ENCODE measurements at places on chromosomes 4 and X.

GRCh38 chrX:104566681-104567501 lies 892 bp downstream of the IL1RAPL2 start:
- DNase-seq, result no peak

DNA sequence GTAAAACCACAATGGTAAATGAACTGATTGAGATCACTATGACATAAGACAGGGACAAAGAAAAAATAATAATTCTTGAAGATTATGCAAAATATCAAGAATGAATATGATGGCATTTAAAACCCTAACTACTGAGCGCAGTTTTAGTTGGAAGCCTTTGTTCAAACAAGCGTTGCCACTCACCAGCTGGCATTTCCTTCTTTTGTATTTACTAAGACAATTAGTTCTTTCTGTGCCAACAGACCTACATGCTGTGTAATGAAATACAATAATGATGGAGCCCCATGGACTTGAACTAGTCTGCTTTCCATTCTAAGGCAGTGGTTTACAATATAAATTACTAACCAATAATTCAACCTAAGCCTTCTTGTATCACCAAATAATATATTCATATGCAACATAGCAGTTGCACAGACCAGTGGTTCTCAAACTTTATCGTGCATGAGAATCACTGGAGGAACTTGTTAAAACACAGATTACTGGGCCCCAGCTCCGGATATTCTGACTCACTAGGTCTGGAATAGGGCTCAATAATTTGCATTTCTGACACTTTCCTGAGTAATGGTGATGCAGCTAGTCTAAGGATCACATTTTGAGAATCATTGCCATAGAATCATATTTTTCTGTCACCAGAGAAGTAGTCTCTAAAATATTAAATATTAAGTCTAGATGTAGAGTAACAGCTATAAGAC lies 196.4 kb upstream of the MAGEB18 start:
- DNase-seq, result no peak

- no peak for DNase-seq
Observed at GRCh38 chrX:108186811-108187210, 95.2 kb downstream of the ATG4A start.

- DNase-seq, result peak; percentile 88
Observed at GRCh38 chrX:93673056-93673868, at the start of gene NAP1L3. TSS of gene NAP1L3 (minus strand) at chrX:93673578. CDS start at chrX:93673304, 274 bp downstream.

- no peak for DNase-seq
Observed at GRCh38 chr4:173793937-173794510, 264.0 kb upstream of the HAND2 start.

DNA sequence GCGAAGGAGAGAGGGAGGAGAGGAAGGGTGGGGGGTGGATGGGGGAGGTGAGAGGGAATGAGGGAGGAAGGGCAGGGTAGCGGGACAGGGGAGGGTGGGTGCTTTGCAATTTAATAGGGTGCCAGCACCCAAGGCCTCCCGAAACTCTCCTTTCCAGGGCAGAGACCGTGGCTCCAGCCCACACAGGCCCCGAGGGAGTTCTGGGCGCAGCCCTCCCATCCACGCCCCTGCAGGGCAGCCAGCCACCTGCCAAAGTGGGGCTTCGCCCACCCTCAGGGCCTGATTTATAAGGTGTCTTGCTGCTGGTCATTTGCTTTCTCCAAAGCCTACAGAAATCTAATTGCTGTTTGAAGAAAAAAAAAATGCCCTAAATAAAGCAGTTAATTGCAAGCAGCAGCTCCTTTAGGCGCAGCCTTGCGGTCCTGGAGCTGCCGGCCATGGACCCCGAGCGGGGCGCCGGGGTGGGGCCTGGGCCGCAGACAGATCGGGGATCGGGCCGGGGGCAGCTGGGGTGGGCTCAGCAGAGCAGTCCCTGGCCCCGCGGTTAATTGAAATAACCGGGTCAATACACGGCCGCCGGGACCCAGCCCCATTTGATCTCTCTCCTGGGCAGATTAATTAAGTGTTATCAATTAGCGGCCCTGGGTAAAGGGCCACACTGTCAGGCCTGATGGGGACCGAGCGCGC lies 106.0 kb upstream of the NKX1-1 start:
- no peak for DNase-seq

- DNase-seq, result peak; percentile 85
Observed at GRCh38 chr4:185811509-185812364, at the start of gene SORBS2. TSS of gene SORBS2 (minus strand) at chr4:185812194. CDS start at chr4:185690571, 121,623 bp downstream.

GRCh38 chrX:104310090-104310489 lies 55.4 kb upstream of the ESX1 start:
- DNase-seq, result no peak

DNA sequence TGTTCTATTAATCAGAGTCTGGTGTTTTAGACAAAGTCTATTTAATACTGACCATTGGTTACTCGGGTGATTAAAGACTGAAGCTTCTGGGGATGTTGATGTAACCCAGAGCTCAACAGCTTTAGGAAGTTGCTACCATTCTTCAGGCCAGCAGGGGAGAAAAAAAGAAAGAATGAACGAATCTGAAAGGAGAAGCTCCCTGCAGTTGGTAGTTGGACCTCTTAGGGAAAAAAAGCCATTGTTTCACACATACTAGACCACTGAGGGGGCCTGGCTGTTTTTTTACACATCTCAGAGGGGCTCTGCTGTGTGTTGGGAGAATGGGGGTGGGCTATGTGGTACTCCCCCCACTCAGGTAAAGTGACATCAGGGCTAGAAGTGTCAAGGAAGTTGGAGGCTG lies 378.9 kb downstream of the KCNIP4 start:
- DNase-seq, result no peak

- no peak for DNase-seq
Observed at GRCh38 chrX:81201671-81202455, at the start of the genes HMGN5 and SH3BGRL. TSS of gene HMGN5 (minus strand) at chrX:81201913. CDS start at chrX:81121549, 80,364 bp downstream. TSS of gene SH3BGRL (plus strand) at chrX:81202102. CDS start at chrX:81202201, 99 bp downstream.

GRCh38 chr4:75779105-75779757 lies 54.9 kb downstream of the USO1 start:
- DNase-seq, result no peak

DNA sequence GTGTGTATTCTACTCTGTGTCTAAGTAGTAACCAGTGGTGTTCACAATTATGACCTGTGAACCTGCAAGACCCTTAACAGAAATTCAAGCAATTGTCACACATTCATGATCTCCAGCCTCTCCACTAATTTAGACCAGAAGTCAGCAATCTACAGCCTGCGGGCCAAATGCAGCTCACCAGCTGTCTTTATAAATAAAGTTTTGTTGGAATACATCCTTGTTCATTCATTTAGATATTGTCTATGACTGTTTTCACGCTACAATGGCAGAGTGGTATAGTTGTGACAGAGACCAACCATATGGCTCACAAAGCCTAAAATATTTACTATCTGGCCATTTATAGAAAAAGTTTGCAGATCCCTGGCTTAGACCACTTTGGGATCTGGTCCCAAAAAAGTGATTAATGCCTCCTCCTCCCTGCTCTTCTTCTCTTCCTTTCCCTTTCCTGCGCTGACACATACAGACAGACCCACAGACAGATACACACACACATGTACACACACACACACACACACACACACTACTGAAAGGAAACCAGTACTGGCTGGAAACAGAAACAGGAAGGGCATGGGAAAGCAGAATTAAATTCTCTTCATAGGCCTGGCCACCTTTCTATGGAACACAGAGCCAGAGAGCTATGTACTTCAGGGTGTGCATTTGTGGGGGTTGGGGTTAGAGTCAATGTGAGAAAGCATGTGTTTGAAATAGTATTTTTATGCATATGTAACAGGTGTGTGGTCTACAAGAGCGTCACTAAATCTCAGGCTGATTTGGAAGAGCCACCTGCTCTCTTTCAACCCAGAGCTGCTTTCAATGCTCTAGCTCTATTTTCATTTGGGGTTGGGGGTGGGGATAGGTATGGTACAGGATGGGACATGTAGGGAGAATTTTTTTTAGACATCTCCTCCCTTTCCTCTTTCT lies 49.7 kb upstream of the TMEM164 start:
- no peak for DNase-seq

Measured in NCI-H345 (cell line).